ENCODE measurements at places on chromosomes 1 and 21. TPM values are rescaled to one million over a fixed set of nuclear protein-coding genes. Genes with fewer than 3 reads are reported as not detected.

DNA sequence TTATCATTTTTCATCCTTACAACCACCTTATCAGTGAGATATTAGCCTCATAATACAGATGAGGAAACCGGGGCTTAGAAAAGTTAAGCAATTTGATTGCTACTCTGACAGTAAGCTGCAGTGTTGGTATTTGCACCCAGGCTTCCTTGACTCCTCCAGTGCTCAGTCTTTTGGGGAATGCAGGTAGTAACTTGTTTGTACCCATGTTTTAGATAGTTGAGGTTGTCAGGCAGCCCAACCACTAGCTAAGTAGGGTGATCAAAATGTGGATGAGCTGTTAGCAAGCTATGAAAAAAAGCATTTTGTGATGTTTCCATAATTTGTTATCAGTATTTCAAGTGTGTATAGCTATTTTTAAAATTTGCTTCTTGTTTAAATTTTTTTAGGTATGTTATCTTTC lies 80.8 kb downstream of the SASS6 start:
- no peak for DNase-seq

DNA sequence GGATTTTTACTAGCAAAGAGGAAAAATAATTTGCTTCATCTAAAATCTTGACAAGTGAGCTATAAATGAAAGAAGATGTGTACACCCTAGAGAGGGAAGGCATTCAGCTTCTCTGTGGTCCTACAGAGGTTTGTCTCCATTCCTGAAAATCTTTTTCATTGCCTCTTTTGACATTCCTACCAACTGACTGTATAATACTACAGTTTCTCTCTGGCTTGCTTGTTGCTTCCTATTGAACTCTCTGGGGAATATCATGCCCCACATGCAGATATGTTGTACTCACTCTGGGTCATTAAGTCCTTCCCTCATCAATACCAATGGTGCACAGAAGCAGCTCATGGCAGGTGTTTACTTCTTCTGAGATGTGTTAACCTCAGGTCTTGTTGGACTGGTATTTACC lies 371.2 kb upstream of the PLXNA2 start:
- DNase-seq: no peak

- DNase-seq: no peak
Observed at GRCh38 chr1:8494681-8495080, 176.8 kb downstream of the SLC45A1 start.

SHE gene
- polyA plus RNA-seq: 10.6 TPM

All from right renal cortex interstitium (tissue), 3 donors.